ENCODE measurements at places on chromosomes 2 and 18.

GRCh38 chr2:69579536-69579935 lies 64.0 kb downstream of the AAK1 start:
- DNase-seq = no peak

DNA sequence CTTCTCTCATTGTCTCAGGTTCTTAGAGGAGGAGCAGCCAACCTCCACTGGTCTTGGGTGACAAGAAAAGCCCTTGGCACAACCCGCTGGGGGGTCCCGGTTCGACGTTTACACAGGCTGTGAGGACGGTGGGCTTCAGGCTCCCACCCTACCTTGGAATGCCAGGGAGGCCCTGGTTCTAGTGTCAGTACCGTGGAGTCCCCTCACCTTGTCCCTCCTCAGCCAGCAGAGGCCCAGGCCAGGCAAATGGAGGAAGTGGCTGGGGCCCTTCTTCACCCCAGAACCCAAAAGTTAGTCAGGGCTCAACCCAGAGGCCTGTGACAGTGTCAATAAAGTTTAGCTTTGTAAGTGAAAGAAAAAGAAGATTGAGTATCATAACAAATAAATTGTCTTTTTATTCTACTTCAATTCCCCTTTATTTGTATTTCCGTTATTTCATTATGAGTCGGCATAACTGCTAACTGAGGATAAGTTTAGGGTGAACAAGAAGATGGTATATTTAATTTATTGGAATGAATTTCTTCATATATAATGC lies 62.6 kb upstream of the ZSWIM2 start:
- no peak for DNase-seq

- DNase-seq = no peak
These were observed 103.6 kb upstream of the LYPD6 start for GRCh38 chr2:149226790-149227189.

GRCh38 chr18:14959550-14959949 lies 211.6 kb downstream of the ANKRD30B start:
- no peak for DNase-seq

- DNase-seq = no peak
These were observed 280.3 kb upstream of the NRP2 start for GRCh38 chr2:205402011-205402410.

DNA sequence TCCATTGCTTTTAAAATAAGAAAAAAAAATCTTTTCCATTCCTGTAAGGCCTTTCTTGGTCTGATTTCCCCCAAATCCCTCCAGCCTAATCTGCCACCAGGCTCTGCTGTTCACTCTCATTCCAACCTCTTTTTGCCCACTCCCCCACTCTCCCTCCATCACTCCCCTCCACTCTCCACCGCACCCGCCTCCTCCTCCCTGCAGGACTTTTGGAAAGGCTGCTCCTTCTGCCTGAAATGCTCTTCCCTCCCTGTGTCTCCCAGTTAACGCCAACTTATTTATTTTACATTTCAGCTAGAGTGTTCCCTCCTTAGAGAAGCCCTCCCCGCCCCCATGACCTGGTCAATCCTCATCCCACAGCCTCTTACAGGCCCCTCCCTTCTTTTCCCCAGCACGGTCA lies 4.7 kb upstream of the WNT6 start:
- DNase-seq = no peak

GRCh38 chr18:261398-262073 lies 6.3 kb downstream of the THOC1 start:
- DNase-seq = no peak

GRCh38 chr2:179344970-179345369 lies 80.3 kb upstream of the SESTD1 start:
- no peak for DNase-seq

- DNase-seq = no peak
These were observed 292.2 kb downstream of the AFF3 start for GRCh38 chr2:99850084-99850710.

GRCh38 chr2:99156891-99157290 lies 2.1 kb downstream of the LIPT1 start:
- DNase-seq = no peak

- DNase-seq = no peak
These were observed 29.8 kb downstream of the ALPK2 start for GRCh38 chr18:58599106-58599505.

GRCh38 chr2:113133704-113134598 lies 6.6 kb downstream of the IL1RN start:
- no peak for DNase-seq

DNA sequence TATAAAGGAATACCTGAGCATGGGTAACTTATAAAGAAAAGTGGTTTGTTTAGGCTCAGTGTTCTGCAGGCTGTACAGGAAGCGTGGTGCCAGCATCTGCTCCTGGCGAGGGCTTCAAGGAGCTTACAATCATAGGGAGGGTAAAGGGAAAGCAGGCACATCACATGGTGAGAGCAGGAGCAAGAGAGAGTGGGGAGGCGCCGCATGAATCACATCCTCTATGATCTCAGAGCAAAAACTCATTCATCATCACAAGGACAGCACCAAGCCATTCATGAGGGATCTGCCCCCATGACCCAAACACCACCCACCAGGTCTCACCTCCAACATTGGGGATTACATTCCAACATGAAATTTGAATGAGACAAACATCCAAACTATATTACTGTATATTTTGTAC lies 32.5 kb downstream of the R3HDM1 start:
- DNase-seq = no peak

DNA sequence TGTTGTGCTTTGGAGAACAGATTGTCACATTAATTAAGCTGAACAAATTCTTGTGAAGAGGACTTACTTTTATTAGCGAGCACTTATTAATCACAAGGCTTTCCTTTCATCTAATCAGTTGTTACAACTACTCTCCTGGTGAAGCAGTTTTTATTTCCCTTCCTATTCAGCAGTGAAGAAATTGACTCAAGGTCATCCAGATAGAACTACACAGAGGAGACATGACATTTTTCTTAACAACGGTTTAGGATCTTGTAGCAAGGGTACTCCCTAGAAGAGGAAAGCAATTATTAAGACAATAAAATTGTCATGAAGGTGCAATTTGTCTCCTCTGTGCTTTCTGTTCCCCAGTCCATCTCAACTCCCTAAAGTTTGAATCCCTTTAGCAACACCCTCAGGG lies 61.3 kb downstream of the POLE4 start:
- DNase-seq = no peak

Measured in central memory CD8-positive, alpha-beta T cell (primary cell).